ENCODE measurements at places on chromosomes 2 and 18.

DNA sequence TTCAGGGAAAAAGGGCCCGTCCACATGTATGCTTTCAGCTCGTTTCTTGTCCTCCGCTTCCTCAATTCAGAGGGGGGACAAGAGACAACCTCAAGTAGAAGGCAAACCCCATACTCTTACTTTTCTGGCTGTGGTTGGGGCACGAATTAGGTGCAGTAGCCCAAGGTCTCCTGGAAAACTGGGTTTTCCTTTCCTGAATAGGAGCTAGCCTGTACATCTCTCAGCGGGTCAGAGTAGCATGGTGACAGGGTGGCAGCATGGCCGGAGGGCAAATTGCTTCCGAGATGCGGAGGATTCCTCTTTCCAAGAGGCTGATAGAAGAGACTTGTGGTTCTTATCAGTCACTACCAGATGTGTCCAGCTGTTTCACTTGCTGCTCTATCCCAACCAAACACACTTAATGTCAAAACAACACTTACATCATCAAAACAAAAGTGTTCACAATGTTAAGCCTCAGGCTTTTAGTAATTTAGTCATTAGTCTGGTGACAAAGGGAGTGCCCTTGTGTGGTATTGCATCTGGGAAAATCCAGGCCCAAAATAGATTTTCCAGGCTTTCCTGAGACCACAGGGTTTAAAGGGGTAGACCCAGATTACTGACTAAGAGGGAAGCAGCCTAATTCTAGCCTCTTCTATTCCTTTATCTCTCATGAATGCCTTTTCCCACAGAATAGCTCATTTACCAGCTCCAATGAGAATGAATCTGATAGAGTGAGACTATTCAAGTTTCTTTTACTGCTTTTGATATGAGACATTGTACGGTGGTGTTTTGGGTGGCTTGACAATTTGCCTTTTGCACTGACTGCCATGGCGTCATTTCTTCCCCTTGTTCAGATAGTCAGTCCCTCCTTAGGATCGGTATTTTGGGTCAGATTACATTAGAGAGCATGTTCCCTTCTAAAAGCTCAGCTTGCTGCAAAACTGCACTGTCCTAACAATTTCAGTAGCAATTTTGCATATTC lies 162.0 kb downstream of the LTBP1 start:
- DNase-seq = peak; percentile 29

GRCh38 chr2:189421644-189422043 lies 19.6 kb upstream of the WDR75 start:
- no peak for DNase-seq

DNA sequence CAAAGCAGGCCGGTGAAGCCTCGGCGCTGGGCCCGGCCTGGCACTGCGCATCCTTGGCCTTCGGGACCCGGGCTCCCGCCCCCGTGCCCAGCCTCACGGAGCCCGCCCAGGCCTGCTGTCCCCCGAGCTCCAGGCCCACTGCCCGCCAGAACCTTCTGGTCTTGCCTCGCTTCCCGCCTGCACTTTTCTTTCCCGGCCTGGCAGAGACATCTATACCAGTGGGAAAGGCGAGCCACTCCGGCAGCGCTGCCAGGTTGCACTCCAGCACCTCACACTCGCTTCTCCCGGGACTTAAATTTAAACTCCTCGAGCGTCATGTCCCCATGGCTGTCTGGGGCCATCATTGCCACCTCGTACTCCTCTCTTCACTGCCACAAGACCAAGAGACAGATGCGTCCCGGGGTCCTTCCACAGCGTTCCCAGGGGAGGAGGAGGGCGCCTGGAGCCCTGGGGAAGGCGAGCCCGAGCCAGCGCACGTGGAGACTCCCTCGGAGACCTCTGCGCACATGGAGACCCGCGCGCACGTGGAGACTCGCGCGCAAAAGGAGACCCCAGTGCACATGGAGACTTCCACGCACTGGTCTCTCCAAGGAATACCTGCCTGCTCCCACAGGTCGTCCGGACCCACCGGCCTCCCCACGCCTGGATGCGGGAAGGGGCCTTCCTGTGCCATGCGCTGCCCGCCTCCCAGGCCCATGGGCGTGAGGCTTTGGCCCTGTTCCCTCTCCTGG lies 253.1 kb upstream of the SALL3 start:
- DNase-seq = no peak

DNA sequence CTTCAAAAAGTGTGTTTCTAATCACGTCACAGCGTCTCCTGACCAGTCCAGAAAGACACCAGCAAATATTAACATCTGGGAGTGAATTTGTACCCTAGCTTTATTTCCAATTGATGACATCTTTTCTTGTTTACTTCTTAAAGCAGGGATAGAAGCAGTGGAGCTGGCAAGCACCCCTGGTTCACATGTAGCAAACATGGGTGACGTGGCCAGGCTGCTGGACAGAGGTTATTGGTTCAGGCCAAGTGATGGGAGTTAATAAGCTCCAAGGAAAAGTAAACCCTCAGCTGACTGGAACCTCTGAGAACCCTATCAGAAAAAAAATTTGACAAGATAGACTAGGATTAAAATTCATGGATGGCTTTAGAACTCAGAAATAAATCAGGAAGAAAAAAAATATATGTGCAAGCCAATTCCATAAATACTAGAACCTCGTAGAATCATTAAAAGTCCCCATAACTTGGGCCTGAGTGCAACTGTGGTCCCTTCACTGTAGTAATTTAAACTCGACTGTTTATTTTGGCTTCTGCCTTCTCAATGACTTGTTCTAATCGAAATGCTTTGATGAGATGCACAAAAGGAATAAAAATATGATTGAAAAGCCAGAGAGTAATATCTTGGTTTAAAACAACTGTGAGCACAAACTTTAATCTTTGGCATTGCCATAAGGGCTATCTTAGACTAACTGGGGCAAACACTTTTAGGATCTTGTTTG lies 121.5 kb upstream of the CTAGE1 start:
- no peak for DNase-seq
